Sciatic nerve (tissue), 2 donors: ENCODE measurements at places on chromosomes 6 and 20. TPM values are rescaled to one million over a fixed set of nuclear protein-coding genes. Genes with fewer than 3 reads are reported as not detected.

Gene TFAP2C
- total RNA-seq: 0.31 TPM

DNA sequence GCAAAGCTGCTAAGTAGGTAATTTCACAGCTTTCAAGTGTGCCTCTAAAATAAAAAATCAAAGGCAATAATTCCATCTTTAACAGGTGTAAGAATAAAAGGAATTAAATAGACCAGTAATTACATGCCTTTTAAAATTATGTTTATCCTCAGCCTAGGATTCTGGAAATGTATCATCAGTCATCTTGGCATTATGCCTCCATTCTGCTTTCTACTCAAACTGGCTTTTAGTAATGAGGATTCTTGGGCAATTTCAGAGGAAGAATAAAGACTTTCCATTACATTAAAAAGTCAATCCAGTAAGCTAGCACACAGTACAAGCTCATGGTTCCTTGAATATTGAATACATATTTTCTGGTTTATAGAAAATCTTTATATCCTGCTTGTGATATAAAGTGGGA, 44.7 kb downstream of the GSTA2 start:
- DNase-seq: no peak

DNA sequence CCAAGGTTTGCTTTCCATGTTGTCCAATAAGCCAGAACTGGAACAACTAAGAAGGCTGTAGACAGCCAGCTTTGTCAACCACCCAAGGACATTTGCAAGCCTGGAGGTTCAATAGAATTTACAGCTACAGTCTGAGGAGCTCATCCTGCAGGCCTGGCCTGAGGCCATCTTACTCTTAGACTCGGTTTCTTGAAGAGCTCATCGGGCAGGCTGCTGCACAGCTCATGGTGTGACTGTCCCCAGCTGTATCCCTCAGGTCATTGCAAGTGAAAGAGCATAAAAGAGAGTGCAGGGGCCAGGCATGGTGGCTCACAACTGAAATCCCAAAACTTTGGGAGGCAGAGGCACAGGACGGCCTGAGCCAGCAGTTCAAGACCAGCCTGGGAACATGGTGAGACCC, 96.9 kb upstream of the FOXQ1 start:
- no peak for DNase-seq

DNA sequence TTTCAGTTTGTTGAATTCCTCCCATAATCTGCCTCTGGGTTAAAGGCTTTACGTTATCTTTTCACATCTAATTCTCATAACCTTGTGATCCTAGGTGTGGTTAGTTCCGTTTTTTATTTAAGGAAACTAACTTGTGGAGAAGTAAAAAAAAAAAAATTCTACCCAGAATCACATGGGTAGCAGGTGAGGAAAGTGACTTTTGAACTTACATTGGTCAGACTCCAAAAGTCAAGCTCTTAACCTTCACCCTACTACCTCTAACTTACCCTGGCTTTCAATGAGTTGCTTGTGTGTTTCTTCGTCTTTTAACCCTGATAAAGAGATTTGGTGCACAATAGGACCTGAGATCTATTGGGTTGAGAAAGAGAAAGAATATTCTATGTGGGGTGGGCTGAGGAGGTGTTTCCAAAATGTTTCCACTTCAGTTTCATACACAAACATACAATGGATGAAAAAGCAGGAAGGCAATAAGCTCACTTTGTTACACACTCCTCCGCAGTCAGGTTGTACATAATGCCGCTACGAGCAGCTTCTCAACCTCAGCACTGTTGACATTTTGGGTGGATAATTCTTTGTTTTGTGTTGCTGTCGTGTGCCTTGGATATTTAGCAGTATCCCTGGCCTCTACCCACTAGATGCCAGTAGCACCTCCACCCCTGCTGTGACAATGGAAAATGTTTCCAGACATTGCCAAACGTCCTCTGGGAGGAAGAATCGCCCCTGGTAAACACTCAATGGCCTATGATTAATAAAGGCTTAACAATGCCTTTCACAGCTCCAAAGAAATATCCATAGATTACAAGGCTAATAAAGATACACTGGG, 193.0 kb upstream of the ZNF217 start:
- DNase-seq: no peak
